Fibroblast of skin of scalp (primary cell): ENCODE measurements at places on chromosomes 5 and 9.

GRCh38 chr9:96874947-96875460 is 20.7 kb upstream of the ZNF782 start:
- no peak for DNase-seq

- DNase-seq = no peak
Measured at GRCh38 chr5:160315968-160316367, 3.6 kb upstream of the CCNJL start.

DNA sequence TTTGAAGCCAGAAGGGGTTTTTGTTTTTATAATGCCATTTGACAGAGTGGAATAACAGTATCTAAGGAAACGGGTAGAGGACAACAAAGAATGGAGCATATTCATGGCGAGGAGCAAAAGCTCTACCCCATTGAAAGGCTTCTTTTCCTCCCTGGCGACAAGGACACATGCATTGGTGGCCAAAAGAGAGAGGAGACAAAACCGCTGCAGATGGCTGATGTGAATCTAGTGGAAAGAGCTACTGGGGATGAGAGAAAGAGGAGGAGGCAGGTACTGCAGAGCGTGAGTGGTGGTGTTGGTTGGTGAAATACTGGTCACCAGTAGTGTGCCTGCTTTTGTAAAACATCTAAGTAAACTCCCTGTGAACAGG is 491 bp downstream of the APC start:
- no peak for DNase-seq

GRCh38 chr5:97182571-97183099 is 412 bp downstream of the RIOK2 start:
- DNase-seq = peak; percentile 18

DNA sequence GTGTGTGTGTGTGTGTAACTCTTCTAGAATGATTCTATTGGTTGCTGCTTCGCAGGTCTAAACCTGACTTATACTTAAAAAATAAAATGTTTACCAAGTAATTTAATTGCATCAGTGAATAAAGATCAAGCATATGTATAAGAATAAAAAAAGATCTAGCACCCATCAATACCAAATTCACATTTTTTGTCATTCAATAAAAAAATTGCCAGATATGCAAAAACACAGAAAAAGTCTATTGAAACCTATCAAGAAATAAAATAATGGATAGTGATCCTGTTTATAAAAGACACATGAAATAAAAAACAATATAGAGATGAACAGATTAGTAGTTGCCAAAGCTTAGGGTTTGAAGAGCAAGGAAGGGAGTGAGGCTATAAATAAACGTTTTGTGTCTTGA is 2095.0 kb upstream of the ACO1 start:
- DNase-seq = no peak

DNA sequence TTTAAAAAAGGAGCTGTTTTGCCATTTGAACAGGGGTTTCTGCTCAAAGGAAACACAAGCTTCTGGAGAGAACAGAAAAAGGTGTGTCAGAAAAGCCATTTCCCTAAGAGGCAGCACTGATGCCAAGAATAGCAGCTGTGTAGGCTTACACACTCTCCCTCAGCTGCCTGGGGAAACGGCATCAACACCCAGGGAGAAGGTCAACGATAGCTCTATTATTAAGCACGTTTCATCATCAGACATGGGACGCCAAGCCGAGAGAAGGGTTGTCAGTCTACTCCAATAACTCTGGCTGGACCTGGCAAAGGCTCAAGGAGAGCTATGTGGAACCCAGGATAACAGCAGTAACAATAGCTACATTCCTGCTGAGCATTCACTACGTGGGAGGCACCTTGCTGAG is 314.2 kb downstream of the CDK5RAP2 start:
- DNase-seq = no peak
